ENCODE measurements at places on chromosomes 6 and 20.
A peak's percentile ranks its signal among the peaks of the same experiment; 100 is the strongest.

GRCh38 chr6:111291336-111292259 lies 191.4 kb downstream of the REV3L start:
- no peak for DNase-seq

DNA sequence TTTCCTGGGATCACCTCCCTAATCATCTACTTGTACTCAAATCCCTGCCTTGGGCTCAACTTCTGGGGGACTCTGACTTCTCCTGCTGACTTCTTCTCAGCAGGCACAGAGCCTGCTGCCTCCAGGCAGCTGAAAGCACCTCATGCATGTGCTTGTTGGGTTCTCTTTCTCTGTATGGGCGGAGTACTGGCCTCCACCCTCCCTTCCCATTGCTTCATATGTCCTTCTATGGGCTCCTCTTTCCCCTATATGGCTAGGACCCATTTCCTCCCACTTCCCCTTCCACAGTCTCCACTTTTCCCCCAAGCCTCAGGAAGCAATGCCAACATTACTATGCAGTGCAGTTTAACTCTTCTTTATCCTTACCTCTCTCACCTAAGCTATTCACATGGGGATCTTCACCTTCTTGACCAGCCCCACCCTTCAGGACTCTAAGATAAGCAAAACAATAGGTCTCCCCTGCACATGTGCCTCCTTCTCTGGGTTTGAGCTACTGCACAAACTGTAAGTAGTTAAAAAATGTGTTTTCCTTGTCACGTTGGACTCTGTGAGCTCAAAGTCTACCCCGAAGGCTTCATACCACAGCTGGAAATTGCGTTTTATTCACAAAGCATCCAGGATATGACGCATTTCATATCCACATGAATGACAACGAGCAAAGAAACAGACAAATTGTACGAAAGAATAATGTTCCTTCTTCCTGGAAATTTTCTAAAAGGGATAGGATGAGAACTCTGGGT lies 93.7 kb downstream of the CDS2 start:
- DNase-seq, result no peak

GRCh38 chr6:17729223-17730077 lies 22.7 kb upstream of the NUP153 start:
- no peak for DNase-seq

DNA sequence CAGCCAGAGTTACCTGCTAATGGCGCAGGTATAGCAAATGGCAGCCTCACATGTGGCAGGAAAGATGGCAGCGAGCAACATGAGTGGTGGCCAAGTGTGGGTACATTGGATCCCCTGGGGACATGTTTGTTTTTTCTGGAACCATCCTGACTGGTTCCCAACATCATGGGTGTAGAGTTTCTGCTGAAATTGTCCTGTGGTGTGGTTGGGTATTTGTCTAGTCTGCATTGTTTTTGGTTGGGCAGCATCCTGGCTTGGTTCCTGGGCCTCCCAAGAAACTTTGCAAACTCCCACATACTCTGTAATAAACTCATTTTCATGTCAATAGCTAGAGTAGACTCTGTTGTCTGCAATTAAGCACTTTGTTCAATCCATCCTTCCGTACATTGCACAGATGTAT lies 282.6 kb downstream of the CDC5L start:
- no peak for DNase-seq

DNA sequence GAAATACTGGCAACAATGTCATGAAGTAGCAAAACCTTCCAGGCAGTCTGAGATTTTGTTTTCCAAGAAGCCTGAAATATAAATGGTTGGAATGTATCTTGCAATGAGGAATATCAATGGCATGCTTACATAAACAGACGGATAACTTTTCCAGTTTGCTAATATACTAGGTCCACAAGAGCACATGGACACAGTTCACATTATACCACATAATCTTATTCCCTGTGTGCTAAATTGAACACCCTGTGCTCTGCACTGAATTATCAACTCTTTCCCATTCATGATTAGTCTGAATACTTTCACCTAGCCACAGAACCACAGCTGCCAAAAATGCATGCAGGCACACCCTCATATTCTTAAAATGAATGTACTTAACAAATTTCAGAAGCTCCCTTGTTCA lies 274.3 kb downstream of the COL12A1 start:
- DNase-seq, result no peak

DNA sequence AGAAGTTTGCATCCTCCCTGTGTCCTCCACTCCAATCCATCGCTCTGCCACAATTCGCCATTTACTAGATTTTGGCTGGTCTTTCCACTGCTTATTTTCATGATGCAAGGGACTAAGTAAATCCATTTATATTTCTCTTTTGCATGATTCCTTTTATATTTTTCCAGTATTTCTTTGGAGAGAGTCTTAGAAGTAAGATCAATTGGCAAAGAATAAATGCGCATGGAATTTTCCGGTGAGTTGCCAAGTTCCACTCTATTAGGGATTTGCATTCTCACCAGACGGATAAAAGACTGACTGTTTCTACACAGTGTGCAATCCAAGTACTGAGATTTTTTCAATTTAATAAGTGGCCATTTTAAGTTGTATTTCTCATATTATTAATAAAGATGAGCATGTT lies 91.7 kb upstream of the PHACTR3 start:
- no peak for DNase-seq

DNA sequence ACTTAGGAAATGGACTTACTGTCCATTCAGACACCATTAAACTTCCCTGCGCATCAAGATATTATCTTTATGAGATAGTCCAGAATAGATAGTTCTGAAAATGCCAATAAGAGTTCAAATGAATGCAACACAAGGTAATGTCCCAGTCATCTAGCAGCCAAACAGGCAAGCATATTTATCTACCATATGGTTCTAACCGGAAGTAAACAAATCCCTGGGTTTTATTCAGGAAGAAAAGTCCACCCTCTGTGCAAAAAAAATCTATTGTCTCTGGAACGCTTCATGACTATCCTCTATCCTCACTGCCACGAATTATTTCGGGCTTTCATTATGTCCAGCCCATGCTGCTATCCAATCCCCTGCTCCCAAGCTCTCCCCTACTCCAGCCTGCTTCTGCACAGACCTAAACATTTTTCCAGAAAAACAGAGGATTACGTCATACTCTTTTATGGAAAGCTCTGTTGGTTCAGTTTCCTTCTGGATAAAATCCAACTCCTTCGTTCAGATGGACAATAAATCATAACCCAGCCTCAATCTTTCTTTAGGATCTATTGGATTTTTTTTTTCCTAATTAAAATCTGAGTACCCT lies 11.4 kb downstream of the PPIL6 start:
- peak; percentile 44 for DNase-seq

DNA sequence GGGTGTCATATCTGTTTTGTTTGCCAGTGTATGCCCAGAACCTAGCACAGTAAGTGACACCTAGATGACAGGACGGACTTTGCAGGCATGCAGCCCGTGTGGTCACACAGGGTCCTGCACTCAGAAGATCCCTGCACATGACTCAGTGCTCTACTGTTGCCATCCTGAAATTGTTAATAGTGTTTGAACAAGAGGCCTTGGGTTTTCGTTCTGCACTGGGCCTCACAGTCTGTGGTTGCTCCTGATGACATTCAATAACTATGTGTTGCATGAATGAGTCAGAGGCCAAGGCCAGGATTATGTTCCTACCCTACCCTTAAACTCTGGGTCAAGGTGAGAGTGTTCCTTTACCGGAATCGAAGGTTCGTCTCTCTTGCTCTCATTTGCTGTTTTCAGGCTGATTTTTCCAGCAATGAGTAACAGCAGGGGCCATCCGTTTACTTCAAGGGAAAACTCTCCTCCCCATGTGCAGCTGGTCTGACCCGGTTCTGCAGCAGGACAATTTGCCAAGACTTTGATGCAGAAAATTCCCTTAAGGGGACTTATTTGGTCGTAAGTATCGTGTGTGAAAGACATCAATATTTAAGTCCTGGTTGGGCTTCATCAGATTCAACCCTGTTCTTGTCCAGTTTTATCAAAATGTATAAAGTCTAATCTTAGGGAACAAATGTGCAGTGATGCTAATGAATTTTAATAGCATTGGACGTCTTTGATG lies 13.0 kb upstream of the PFDN4 start:
- DNase-seq, result no peak

DNA sequence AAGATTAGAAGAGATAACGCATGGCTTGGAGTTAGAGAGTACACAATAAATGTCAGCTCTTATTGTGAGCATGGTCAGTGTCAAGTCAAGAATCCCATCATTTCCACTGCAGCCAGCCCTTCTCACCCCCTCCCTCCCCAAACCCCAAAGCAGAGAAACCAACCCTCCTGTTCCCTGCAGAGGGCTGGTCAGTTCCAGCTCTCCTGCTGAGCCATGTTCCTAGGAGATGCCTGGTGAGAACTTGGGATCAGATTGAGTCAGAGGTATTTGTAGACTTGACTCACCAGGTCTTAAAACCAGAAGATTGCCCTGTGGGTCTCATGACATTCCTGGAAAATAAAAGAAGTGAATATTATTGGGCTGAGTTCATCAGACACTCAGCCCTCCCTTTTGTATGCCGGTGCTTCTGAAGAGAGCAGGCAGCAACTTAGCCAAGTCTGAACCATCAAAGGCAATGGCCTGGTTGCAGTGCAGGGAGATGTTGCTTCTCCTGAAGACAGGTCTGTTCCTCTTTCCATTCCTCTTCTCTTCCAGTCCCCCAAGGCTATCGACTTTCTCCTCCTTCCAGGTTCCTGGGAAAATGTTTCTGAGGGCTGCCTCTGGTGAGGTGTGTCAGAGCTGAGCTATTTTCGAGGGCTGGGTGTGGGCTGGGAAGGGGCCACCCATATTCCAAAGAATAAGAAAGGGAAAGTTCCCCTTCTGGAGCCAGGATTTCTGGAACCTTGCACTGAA lies 278.2 kb upstream of the SUPT3H start:
- DNase-seq, result no peak

GRCh38 chr6:34950849-34951248 lies 61.8 kb downstream of the ANKS1A start:
- no peak for DNase-seq

- DNase-seq, result no peak
Measured at GRCh38 chr20:48057251-48057650, 272.0 kb upstream of the SULF2 start.

GRCh38 chr6:96276856-96277255 lies 244.8 kb upstream of the UFL1 start:
- no peak for DNase-seq
